ENCODE measurements at places on chromosomes 4 and X. TPM values are rescaled to one million over a fixed set of nuclear protein-coding genes. Genes with fewer than 3 reads are reported as not detected.
A peak's percentile ranks its signal among the peaks of the same experiment; 100 is the strongest.

DNA sequence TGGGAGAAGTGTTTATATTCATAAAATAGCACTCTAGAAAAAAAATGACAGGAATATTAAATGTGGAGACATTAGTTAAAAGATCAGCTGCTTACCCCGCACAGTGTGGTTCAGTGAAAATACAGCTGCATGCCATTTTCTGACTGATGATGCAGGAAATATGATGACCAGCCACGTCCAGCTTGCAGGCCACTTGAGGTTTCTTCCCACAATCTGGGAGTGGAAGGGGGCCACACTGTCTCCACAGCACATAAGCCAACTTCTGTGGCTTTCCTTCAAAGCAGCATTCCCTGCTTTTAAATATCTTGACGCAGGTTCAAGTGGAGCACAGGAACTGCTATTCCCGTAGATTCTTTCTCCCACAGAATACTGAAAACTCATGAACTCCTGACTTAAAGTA, 173.4 kb upstream of the GALNT7 start:
- no peak for ATAC-seq

DNA sequence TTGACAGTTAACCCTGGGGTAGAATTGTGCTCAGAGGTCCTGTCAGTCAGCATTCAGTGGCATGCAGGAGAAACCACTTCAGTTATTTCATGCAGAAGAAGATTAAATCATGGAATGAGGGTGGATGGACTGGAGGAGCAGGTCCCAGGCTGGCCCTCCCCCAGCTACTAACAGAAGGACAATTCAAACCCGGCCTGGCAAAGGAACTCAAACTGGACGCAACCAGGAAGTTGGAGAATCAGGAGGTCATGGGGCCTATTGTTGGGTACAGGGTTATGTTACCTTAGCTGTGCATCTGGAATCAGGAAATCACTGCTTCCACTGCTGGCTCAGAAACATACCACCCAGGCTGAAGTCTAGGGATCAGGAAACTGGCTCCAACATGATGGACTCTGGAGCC, 121.4 kb downstream of the GPAT3 start:
- no peak for ATAC-seq

- no peak for ATAC-seq
Measured at GRCh38 chr4:70749313-70749712, 27.5 kb downstream of the RUFY3 start.

DNA sequence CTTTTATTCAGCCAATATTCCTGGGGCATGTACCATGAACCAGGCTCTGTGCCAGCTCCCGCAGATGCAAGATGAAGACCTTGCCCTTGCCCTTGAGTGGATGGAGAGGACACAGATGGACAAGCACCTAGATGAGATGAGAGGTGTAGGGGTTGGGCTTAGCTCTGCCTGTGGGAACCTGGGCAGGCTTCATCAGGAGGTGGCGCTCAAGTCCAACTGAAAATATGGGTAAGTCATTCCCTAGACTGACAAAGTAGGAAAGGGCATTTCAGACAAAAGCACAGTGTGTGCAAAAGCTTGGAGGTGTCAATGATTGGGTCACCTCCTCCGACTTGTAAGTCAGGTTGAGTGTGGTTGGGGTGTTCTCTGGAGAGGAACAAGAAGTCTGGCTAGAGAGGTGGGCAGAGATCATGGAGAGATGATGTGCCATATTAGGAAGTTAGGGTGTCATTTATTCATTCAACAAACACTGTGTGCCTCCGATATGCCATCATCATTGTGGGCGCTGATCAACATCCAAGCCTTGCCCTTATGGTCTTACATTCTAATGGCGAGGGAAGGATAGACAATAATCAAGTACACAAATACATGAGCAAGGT, 64.6 kb downstream of the ANAPC4 start:
- ATAC-seq, result no peak

DNA sequence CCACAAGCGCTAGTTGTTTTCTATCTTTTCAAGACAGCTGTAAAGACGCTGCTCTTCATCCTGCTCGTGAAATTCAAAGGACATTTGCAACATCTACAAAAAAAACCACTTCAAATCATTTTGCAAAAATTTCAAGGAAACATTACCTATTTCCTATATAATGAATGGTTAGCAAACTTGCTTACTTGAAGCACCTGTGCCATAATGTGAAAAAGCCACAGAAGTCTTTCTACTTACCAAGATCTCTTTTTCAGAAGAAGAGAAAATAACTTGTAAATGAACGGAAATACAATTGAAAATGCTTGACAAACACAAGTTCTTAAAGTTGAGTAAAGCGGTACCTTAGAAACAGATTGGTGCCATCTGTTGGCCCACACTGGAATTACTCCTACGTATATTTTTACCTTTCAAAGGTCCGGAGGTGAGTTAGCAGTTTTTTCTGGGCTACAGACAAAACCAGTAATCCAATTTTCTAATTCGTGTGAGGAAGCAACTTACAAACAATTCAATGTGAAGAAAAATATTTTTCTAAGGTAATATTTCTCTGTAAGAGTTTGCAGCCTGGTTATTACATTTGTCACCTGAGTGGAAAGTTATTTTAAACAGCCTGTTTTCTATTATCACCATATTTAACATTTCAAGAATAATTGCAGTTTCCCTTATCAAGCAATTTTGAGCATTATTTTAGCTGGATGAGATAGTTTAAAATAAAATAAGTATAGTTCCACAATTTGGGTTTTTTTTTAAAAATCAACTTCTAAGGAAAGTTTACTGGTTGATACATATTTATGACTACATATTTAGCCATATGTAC, at the start of gene TLR6:
Gene TLR6 (minus strand): TSS at position 294 of the 814 bp plus-strand sequence. CDS start 27,344 bp downstream, outside the sequence.
- no peak for ATAC-seq

DNA sequence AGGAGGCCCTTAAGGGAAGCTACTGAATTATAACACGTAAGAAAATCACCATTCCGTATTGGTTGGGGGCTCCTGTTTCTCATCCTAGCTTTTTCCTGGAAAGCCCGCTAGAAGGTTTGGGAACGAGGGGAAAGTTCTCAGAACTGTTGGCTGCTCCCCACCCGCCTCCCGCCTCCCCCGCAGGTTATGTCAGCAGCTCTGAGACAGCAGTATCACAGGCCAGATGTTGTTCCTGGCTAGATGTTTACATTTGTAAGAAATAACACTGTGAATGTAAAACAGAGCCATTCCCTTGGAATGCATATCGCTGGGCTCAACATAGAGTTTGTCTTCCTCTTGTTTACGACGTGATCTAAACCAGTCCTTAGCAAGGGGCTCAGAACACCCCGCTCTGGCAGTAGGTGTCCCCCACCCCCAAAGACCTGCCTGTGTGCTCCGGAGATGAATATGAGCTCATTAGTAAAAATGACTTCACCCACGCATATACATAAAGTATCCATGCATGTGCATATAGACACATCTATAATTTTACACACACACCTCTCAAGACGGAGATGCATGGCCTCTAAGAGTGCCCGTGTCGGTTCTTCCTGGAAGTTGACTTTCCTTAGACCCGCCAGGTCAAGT, 6.9 kb upstream of the MSANTD1 start:
- peak; percentile 68 for ATAC-seq

GRCh38 chr4:110055158-110055768, 142.6 kb downstream of the EGF start:
- ATAC-seq, result no peak

- no peak for ATAC-seq
Measured at GRCh38 chr4:38539501-38539900, 124.5 kb upstream of the KLF3 start.

The PAGE2 gene
- total RNA-seq, result not detected

The ZMYM3 gene
- 16.7 TPM for total RNA-seq

The WDFY3 gene
- total RNA-seq, result 89.1 TPM

The GALNT7 gene
- total RNA-seq, result 30.3 TPM

The SUPT20HL1 gene
- total RNA-seq, result 1.4 TPM

The CLCN4 gene
- total RNA-seq, result 0.16 TPM

The ARHGAP4 gene
- total RNA-seq, result 10.9 TPM

The DMRTC1B gene
- not detected for total RNA-seq
